Stimulated activated CD8-positive, alpha-beta memory T cell treated with anti-CD3 and anti-CD28 coated beads, Interleukin-4, amount 100 ng/mL, for 1 hour (primary cell): ENCODE measurements at places on chromosomes 11 and 22.

GRCh38 chr11:2175659-2176058, 4.0 kb upstream of the TH start:
- DNase-seq = no peak

DNA sequence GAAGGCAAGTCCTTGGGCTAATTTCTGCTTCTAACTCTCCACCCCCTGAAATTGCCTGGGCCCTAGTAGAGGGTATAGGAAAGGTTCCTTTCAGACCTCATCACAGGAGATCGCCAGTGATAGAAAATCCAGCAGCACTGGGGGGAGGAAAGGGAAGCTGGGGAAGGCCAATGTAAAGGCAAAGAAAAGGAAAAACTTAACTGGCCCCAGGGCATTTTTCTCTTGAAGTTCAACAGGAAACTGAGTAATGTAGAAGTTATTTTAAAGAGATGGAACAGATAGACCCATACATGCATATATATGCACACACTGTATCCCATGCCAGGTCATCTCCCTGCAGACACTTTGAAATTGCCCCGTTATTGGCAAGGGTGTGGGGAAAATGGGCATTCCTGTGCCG, 134.0 kb downstream of the TRIM44 start:
- DNase-seq = no peak

GRCh38 chr11:110077346-110077745, 15.8 kb upstream of the ZC3H12C start:
- DNase-seq = no peak

DNA sequence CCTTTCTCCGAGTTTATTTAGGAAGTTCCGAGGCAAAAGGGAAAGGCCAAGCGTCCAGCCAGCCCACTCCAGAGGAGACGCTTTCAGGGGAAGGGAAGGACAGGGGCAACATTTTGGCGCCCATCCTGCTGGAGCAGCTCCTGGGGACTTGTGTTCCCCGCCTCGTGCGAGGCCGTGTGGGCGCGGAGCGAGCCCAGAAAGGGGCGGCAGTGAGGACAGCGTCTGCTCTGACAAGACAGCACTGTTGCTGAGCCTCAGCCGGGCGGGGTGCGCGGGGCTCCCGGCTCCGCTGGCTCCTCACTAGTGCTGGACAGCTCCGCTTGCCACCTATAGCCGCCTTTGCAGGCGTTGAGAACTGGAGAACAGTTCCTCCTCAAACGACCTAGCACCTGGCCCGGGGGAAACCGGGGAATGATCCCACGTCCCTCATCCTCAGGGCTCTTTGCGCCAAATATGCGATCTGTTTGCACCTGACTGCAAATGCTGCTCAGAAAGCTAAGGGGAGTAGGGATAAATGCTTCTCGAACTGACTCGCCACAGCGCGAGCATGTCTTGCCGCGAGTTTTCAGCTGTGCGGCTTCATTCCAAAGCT, 722 bp upstream of the GUCY1A2 start:
- no peak for DNase-seq

DNA sequence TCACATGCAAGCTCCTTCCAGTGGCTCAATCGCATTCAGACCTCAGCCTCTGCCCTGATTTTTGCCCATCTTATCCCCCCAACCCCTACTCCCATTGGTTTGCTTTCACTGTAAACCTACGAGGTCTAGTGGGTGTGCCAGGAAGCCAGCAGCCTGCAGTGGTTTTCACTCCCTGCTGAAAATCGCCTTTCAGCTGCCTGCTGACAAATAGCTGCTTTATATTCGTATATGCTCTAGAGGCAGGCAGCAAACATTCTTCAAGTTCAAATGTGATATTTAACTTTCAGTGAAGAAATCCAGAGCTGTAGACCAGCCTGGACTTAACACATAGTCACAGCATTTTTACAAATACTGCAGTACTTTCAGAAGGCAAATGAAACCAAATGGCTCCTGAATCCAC, 92.8 kb upstream of the APOA1 start:
- DNase-seq = no peak

GRCh38 chr11:120666121-120666639, 154.6 kb downstream of the GRIK4 start:
- DNase-seq = no peak

DNA sequence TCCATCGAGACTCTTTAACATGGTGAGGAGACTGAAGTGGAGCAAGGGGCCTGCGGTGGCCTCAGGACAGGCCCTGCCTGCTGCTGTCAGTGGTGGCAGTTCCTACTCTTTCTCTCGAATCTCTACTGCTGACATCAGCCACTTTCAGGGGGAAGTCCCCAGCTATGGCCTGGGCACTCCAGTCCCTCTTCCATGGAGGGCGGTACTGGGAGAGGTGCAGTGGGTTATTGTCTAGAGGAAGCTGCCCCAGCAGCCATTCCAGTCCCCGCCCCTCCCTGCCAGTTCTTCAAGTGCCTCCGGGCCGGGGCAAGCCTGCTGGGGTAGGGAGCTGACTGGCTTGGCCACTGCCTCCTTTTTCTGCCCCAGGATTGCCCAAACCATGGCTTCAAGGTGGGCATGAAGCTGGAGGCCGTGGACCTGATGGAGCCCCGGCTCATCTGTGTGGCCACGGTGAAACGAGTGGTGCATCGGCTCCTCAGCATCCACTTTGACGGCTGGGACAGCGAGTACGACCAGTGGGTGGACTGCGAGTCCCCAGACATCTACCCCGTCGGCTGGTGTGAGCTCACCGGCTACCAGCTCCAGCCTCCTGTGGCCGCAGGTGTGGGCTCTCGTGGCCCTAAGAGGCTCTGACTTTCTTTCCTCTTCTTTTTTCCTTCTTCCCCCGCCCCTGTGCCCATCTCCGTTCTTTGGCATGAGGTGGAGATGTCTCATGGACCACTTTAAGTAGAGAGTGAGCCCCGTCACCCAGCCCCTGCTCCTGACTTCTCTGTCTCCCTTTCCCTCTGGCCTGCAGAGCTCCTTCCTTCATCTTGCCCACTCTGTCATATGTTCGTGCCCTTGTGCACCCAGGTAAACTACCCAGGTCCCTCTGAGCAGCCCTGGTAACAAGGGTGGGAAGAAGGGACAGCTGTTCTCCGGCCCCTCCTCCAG, 13.7 kb downstream of the CHADL start:
- DNase-seq = no peak

GRCh38 chr11:63923319-63923718, 6.4 kb upstream of the RCOR2 start:
- DNase-seq = no peak

DNA sequence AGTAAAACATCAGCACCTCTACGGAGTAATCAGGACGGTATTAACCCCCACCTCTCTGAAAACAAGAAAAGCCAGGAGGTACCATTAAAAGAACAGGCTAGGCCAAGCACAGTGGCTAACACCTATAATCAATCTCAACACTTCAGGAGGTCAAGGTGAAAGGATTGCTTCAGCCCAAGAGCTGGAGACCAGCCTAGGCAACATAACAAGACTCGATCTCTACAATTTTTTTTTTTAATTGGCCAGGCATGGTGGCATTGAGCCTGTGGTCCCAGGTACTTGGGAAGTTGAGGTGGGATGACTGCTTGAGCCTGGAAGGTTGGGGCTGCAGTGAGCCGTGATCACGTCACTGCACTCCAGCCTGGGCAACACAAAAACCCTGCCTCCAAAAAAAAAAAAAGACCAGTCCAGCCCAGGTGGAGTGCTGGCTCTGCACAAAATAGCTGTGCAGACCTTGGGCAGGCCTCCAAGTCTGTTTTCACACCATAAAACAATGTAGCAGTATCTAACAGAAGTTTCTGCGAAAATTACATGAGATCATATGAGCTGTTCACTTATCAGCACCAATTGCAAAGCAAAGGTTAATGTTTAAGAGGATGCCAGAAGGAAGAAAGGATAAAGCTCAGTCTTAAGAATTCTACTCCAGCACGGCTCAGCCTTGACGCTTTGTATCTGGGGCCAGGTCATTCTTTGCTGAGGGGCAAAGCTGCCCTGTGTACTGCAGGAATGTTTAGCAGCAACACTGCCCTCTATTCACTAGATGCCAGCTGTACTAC, 14.8 kb downstream of the CHKA start:
- DNase-seq = no peak

- peak; percentile 44 for DNase-seq
These were observed 12.1 kb downstream of the GATD1 start for GRCh38 chr11:765025-765801.

DNA sequence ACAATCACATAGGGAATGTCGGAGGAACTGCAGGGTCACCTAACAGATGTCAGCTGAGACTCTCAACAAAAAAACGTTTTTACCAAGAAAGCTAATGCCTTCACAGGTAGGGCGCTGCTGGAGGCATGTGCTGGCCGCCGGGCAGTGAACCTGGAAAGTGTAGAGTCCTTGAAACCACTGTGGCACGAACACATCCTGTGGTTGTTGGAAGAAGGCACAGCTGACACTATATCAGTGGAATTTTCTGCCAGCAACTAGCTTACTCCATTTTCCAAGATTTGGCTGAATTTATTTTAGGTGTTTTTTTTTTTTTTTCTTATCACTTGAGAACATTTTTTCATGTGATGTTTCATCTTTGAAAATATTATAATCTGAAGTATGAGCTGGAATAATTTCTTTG, 14.2 kb downstream of the TRMU start:
- DNase-seq = no peak

DNA sequence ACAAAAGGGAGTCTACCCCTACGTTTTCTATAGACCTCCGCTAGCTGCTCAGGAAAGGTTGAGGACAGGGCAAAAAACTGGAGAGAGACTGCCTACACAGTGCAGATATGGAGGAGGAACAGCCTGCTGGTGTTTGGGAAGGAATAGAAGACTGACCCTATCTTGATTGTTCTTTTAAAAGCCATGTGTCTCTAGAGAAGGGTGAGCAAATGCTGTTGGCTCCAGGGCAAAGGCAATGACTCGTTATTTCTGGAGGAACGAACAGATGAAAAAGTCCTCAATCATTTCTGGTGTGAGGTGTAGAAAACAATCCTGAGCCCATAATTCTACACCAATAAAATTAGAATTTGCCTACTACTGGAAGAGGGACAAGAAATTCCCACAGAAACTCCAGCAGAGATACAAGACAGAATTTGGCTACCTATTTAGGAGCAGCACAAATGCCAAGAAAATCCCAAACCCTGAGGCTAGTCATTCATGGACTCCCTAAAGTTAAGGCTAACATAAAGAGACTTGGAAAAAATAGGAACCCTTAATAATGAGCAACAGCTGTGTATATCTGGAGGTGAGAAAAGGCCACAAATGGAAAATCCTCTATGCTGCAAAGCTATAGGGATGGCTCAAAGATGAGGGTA, 1206.3 kb upstream of the CNTN5 start:
- no peak for DNase-seq

GRCh38 chr22:32622004-32622743, 147.6 kb downstream of the FBXO7 start:
- DNase-seq = no peak

GRCh38 chr11:287821-288477, 977 bp upstream of the PGGHG start:
- DNase-seq = no peak

GRCh38 chr11:68373189-68373814, 60.9 kb downstream of the LRP5 start:
- DNase-seq = no peak

DNA sequence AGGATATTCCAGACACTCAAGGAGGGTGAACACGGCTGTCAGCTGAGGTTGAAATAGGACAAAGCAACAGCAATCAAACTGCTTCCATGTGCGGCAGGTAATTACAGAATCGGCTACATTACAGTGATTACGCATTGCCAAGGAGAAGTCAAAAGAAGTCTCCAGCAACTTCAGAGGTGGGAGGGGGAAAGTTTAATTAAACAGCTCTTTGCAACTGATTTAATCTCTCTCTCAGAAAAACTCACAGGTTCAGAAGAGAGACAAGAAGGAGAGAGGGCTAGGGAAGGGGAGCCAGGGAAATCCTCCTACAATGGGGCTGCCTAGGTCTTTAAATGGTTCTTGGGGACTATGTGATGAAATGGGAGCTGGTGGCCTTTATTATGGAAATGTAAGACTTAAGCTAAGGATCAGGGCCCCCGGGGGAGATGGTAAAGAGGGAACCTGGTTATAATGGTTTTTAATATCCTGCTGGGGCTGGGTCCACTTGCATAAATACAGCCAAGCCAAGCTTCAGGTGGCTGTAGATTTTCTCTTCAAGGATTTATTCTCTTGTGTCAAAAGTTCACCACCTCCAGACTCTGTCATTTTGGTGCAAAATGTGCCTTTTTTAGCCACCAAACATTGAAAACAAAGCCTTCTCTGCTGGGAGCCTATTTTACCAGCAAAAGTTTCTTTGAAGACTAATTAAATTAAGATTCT, 354.7 kb upstream of the NARS2 start:
- DNase-seq = no peak

- DNase-seq = no peak
These were observed 108.9 kb downstream of the WNT7B start for GRCh38 chr22:45867906-45868555.

- no peak for DNase-seq
These were observed 195.9 kb downstream of the SNX19 start for GRCh38 chr11:130720232-130721022.

DNA sequence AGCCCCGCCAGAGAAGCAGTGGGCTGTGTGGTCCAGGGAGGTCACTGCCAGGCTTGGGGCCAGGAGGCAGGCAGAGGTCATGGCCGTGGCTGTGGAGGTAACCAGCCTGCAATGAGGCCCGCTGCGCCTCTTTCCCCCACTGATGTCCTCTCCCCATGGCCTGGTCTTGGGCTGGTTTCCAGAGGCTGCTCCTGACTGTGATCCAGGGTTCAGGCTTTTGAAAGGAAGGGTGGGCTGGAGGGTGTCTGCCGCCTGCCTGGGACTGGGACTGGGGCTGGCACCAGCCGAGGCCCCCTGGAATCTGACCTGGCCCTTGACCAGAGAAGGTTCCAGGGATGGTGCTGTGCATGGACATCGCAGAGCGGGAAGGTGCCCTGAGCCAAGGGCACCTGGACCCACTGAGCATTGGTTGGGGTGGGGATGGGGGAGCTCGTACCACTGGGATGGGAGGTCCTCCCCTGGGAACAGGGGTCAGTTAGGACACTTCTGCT, 59.6 kb upstream of the THY1 start:
- no peak for DNase-seq

DNA sequence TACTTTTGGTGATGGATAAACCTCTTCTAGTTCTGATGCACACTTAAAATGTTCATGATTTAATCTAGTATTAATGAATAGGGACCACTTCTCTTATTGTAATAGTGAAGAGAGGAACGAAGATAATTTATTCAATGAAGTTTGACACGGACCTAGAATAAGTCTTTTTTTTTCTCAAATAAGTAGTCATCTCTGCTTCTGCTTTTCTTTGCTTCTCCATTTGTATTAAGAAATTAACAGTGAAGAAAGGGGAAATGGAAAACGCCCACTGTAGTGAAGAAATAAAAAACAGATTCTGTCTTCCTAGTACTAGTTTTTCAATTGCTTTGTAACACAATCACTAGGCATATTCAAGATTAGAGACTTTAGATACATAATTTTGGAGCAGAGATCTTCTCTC, 73.0 kb downstream of the CD44 start:
- DNase-seq = no peak

- no peak for DNase-seq
These were observed 769.2 kb downstream of the METTL15 start for GRCh38 chr11:28877340-28877739.

GRCh38 chr22:43188829-43189545, 2.1 kb upstream of the TTLL12 start:
- DNase-seq = no peak
